ENCODE measurements at places on chromosomes 6 and 20.
A peak's percentile ranks its signal among the peaks of the same experiment; 100 is the strongest.

- no peak for DNase-seq
Observed at GRCh38 chr6:156694679-156695078, 82.5 kb upstream of the ARID1B start.

- DNase-seq, result no peak
Observed at GRCh38 chr6:46794068-46794467, 879 bp downstream of the MEP1A start.

GRCh38 chr6:41818271-41819054 is 31.0 kb downstream of the TOMM6 start:
- DNase-seq, result no peak

DNA sequence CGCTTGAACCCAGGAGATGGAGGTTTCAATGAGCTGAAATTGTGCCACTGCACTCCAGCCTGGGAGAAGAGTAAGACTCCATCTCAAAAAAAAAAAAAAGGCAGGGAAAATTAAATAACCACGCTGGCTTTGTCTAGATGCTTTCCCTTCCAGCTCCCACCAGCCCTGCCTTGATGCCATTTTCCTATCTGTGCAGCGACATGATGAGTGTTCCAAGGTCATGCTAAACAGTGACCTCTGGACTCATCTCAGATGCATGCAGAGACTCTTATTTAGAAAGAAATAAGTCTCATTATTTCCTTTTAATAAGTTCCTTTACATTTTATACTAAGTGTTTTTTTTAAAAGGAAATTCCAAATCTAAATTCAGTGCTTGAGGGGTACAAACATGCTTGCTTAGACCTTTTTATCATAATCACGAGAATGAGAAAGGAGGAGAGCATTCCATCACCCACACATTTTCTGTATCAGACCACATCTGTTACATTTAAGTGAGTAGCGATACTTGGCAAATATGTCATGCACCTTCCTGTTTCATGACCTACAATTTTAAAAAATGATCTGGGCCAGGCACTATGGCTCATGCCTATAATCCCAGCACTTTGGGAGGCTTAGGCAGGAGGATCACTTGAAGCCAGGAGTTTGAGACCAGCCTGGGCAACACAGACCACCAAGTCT is 101.1 kb upstream of the RREB1 start:
- no peak for DNase-seq

GRCh38 chr6:46612645-46613044 is 40.0 kb downstream of the CYP39A1 start:
- no peak for DNase-seq

DNA sequence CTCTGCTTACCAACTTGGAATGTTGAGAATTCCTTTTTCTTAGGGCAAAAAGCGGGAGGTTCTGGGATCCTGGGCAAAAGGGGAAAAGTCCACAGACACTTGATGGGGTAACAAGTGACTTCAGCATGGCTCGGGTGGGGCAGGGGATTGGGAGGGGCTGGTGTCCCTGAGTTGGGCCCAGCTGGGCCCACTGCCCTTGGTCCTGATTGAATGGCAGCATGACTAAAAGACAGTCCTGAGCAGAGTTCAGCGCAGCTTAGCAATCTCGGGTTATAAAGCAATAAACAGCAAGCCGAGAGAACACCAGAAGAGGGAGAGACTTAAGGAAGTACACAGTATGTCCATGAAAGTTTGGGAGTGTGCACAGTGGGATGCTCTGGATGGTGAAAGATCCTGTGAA is 5.6 kb downstream of the PPP2R5D start:
- no peak for DNase-seq

- peak; percentile 62 for DNase-seq
Observed at GRCh38 chr20:1301031-1301529, 27.9 kb downstream of the SDCBP2 start.

DNA sequence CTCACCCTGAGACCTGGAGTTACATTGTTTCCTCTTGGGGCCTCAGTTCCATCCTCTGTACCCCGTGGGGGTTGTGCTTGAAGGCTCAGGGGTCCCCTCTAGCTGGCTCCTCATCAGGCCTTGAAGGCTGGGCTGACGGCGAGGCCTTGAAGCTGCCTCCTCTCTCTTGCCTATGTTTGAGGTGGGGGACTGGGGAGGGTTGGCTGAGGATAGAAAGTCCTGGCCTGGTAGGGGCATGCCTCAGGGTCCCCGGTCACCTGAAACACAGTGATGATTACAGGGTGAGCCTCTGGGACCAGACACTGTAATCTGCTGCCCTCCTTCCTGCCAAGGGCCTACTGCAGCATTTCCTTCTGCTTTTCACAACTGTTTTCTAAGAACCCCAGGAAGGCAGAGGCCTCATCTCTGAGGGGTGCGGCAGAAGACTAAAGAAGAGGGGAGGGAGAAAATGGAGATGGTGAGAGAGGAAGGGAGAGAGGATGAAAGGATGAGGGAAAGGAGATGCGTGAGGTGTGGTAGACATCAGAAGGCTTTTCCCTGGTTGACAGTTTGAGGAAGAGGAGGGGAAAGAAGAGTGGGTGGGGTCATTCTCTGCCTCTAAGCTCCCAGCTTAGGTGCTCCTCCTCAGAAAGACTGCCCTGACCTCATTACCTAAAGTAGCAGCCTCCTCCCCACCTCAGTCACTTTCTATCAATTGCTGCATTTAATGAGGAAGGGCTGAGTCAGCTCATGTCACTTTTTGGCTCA is 29.7 kb downstream of the VEGFA start:
- no peak for DNase-seq

GRCh38 chr6:37033255-37033654 is 27.8 kb downstream of the FGD2 start:
- no peak for DNase-seq

GRCh38 chr6:93194480-93194879 is 224.9 kb downstream of the EPHA7 start:
- no peak for DNase-seq

DNA sequence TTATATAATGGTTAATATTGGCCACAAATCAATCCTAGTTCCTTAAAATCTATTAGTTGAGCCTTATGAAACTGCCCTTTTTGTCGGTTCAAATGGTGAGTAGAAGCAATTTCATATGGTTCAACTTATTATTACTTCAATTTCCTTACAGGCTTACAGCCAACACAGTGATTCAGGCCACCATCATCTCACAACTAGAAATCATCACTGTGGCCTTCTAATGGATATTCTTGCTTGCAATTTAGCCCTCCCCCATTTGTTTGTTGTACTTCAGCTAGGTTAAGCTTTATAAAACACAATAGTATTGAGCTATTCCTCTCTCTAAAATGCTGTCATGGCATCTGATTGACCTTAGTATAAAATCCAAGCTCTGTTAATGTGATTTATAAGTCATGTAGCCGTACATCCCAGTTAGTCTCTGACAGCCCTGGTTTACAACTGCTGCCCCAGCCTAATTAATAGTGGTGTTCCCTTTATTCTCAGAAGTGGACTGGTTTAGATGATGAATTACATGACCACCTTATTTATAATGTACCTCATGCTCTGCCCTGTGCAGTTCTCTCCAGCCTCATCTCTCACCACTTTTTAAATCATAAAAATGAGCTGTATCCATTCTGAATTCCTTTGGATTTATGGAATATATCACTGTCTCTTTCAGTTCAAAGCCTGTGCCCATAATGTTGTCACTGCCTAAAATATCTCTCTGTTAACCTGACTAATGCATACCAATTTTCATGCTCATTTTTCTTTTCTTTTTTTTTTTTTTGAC is 36.7 kb downstream of the LAMA2 start:
- peak; percentile 63 for DNase-seq

GRCh38 chr6:72955666-72956065 is 269.6 kb downstream of the KHDC1L start:
- no peak for DNase-seq

DNA sequence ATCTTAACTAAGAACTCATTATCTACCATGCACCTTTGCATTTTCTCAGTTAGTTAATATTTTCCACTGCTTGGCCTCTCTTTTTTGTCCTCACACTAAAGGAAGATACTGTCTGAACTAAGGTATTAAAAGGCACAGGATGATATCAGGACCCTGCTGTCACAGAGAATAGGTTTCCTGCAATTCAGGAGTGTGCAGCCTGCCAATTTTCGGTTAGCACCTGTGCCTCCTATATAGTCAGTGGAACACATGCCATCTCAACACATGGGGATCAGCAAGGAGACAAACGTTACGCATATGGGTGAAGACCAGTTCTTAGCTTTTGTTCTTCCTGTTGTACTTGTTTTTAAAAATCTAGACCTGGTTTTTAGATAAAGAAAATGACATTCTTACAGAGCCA is 71.0 kb downstream of the FUT9 start:
- no peak for DNase-seq
